ENCODE measurements at places on chromosomes 2 and 18.
A peak's percentile ranks its signal among the peaks of the same experiment; 100 is the strongest.

GRCh38 chr2:225948903-225949302 is 549.4 kb downstream of the NYAP2 start:
- DNase-seq: no peak

GRCh38 chr2:209593930-209594329 is 170.1 kb downstream of the MAP2 start:
- peak; percentile 37 for DNase-seq

GRCh38 chr2:20419007-20419576 is 27.8 kb upstream of the RHOB start:
- DNase-seq: peak; percentile 86

DNA sequence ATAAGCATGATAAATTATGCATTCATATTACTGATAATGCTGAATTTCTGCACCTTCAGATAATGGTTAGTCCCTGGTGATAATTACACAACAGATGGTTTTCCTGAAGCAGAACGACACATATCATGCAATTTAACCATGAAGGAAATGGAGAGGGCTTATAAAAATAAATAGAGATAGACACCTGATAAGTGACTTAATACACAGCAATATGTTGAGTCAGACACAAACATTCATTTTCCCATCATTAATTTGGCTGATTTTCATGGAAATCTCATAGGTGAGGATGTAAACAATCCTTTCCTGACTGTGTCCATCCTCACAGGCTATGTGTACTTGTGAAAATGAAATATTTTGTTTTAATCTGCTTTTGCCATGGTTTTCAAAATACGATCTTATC is 36.9 kb upstream of the DSEL start:
- DNase-seq: no peak

DNA sequence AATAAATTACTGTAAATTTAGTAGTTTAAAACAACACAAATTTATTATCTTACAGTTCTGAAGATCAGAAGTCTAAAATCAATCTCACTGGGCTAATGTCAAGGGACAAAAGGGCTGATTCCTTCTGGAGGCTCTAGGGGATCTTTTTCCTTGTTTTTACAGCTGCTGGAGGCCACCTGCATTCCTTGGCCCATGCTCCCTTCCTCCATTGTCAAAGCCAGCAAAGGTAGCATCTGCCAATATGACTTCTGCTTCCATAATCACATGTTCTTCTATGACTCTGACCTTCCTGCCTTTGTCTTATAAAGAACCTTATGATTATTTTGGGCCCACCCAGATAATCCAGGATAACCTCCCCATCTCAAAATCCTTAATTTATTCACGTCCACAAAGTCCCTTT is 46.0 kb upstream of the FAM136A start:
- DNase-seq: no peak

- DNase-seq: no peak
These were observed 6.7 kb upstream of the TMEM177 start for GRCh38 chr2:119672161-119672862.

DNA sequence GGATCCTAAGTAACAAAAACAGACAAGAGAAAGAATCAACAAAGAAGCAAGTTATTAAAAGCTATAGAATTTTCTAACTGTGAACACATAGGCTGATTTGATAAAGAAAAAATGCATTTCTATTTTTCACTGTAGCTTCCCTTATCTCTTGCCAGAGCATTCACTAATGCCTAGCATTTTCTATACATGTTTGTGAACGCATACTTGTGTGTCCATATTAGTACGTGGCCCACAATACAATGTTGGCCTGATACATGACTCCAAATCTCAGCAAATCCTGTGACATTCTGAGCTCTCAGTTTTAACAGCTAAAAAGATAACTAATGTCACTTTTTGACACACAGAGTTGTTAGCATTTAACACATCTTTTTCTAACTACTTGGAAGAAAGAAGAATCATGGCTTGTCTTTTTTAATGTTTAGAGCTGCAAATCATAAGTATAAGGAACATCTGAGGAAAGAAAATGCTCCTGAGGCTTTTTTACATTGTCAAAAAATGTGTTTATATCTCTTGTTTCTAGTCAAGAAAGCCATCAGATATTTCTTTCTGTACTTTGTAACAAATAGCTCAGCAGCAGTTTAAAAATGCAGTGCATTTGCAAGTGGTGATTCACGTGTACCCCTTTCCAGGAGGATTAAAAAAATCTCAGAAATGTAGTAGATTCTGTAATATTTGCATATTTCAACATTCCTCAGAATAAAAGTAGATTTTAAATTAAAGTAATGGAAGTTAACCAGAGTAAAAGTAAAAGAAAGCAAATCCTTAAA is 1646.8 kb upstream of the TMEFF2 start:
- DNase-seq: no peak

DNA sequence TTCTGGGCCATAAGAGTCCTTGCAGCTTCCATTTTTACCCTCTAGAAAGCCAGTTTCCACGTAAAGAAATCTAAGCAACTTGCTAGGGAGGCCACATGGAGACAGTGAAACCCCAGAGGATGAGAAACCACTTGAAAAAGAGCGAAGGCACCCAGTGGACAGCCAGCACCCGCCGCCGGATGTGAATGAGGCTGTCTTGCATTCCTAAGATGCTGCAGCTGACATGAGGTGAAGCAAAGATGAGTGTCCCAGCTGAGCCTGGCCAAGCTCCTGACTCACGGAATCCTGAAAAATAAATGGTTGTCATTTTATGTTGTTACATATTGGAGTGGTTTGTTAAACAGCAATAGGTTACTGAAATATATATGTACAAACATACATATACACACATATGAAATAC is 65.9 kb upstream of the STPG4 start:
- DNase-seq: no peak

GRCh38 chr2:35973132-35973736 is 382.3 kb upstream of the CRIM1 start:
- no peak for DNase-seq

DNA sequence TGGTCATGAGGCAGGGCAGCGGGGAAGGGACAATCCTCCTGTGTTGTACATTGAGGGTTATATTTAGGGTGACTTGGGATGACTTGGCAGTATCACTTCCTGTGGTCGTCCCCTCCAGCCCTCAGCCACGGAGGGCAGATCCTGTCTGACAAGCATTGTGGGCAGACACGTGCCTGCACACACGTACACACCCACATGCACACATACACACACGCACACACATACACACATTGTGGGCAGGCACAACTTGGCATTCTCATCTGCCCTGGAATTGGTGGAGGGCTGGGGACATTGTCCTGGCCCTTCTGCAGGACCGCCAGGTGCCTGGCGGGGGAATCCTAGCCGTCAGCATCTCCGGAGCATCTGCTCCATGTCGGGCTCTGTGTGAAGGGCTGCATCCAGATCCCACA is 47.6 kb downstream of the ODC1 start:
- no peak for DNase-seq

DNA sequence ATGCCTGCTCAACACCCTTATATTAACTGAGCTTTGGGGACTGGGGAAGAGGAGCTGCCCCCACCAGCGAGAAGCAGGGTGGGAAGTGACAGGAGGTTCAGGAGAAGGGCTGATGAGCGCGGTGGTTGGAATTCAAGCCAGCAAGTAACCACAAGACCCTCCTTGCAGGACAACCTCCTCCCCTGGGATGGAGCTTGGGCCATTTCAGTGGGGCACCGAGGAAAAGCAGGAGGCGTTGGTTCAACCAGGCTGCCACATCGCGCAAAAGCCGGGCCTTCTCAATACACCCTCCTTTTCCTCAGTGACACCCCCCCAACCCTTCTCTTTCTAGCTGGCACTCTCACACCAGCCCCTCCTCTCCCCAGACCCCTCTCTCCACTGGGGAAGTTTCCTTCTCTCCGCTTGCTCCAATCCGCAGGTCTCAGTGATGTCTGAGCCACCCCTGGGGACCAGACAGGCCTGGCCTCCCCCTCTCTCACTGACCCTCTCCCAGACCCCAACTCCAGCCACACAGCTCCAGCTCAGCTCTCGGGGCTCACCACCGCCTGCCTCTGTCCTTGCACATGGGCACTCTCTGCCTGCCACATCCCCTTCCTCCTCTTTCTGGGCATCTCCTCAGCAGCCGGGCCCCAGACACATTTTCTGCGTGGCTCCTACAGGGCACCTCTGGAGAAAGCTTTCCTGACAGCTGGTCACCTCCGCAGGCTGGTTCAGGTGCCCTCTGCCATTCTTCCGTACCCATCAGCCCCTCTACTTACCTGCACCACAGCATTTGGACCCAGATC is 44.5 kb downstream of the KCNF1 start:
- no peak for DNase-seq

Measured in tongue (tissue), 3 donors.